ENCODE measurements at places on chromosomes 13 and 19.

GRCh38 chr19:35555301-35556005 is 8.0 kb downstream of the ATP4A start:
- no peak for DNase-seq

DNA sequence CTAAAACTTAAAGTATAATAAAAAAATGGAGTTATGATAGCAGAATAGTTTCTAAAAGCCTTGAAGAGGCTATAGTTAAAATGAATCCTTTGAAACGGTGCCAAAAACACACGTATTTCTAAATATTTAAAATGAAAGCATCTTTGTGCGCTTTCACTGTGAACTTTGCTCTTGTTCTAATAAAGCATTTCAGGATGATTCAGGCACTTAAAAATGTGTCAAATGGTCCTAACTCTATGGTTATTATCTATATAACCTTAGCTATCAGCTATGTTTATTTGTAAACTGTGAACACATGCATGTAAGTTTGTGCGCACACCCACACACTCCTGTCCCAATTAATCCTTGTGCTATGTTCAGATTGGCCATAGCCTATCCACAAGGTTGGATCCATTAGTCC is 124.5 kb downstream of the FLT1 start:
- DNase-seq: no peak

GRCh38 chr13:33110386-33110712 is 94.1 kb downstream of the KL start:
- no peak for DNase-seq

DNA sequence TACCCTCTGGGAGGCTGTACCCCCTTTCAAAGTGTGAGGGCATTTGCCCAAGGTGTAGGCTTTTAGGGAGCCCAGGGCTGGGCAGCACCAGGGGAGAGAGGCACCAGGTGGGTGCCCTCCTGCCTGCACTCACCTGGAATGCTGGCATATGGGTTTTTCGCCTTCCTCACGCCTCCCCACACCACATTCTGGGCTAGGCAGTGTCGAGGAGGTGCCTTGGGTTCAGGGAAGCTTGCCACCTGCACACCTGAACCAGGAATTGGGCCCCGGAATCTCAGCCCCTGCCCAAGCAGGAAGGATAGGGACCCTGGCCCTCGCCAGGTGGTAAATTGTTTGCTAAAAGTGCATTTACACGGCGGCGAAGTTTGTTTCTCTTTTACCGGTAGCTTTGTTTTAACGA is 5.1 kb upstream of the TSHZ3 start:
- no peak for DNase-seq

GRCh38 chr19:10817291-10818038 is 18.5 kb downstream of the TMED1 start:
- DNase-seq: no peak

GRCh38 chr19:39679056-39679790 is 23.5 kb downstream of the LGALS16 start:
- peak; percentile 27 for DNase-seq

DNA sequence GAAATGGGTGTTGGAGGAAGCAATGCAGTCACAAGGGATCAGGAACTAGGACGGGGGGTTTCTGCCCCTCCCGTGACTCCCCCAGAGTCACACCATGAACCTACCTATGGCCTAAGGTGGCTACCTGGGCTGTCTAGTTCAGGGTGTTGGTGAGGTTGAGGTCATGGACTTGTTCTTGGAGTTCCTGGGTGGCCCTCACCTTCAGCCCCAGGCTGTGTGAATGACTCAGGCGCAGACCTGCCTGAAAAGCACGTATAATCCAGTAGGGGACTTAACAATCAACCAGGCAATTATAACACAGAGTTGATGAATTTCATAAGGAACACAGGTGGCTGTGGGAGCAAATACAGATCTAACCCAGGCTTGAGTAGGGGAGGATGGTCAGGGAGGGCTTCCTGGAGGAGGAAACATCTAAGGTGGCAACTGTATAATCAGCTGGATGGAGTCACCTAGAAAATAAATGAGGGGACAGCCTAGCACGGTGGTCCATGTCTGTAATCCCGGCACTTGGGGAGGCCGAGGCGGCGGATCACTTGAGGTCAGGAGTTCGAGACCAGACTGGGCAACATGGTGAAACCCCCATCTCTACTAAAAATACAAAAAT is 25.6 kb upstream of the ADGRE1 start:
- peak; percentile 22 for DNase-seq

- DNase-seq: no peak
Observed at GRCh38 chr13:101401196-101401595, 15.1 kb downstream of the NALCN start.

DNA sequence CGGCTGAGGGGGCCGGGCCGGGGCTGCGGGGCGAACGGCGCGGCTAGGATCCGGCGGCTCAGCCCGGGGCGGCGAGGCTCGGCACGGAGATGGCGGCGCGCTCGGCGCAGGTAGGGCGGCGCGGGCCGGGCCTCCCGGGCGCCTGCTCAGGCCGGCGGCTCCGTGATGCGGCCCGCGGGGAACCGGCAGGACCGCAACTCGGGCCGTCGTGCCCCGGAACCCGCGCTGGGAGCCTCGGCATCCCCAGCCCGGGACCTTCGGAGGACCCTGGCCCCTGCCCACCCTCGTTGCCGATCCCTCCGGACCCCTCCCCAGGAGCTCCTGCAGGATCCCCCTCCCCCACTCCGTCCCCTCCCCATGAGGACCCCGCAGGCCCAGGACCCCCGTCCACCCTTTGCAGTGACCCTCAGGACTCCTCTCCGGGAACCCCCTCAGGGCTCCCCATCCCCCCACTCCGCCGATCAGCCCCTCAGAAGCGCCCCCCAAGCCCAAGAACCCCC is 304 bp downstream of the EVI5L start:
- DNase-seq: no peak

GRCh38 chr13:46387064-46387851 is at the start of gene RUBCNL:
Gene RUBCNL (minus strand): TSS chr13:46387252. CDS start chr13:46372475, 14,777 bp downstream.
- peak; percentile 8 for DNase-seq

- DNase-seq: no peak
Observed at GRCh38 chr19:23974941-23975340, 60.3 kb downstream of the ZNF726 start.

GRCh38 chr13:94534166-94534565 is 54.7 kb upstream of the DCT start:
- no peak for DNase-seq

DNA sequence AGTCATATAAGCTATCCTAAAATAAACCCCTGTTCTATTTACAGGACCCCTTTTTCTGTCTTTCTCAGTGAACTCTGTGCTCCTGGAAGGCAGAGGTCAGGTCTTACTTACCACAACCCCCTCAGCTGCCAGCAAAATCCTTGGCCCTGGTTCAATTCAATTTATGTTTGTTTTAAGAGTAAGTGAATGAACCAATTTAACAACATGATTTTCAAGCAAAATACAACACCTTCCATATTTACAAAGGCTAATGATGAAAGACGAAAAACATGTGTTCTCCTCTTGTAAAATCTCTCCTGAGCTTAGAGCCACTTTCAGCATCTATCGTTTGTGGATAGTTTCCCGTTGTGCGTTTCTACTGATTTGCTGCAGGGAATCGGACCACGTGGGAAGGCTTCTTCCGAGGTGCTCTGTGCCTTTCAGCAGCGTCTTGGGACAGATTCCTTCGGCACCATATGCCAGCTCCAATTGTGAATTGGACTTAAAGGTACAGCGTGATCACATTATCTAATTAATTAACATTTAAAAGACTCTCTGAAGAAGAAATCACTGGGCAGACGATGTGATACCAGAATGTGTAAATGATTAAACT is 411.7 kb downstream of the IRS2 start:
- no peak for DNase-seq

GRCh38 chr13:58960888-58961287 is 1202.8 kb downstream of the DIAPH3 start:
- DNase-seq: no peak

DNA sequence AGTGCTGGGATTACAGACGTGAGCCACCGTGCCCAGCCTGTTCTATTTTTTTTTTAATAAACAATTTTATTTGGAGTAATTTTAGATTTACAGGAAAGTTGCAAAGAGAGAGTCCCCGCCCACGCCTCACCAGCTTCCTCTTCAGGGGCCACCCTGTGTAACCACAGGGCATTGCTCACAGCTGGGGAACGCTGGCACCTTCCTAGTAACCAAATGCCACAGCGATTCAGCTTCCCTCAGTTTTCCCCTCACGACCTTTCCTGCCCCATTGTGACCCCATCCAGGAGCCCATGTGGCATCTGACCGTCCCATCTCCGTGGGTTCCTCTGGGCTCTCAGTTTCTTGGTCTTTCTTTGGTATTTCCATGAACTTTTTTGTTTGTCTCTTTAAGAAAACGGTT is 83.9 kb downstream of the GNG7 start:
- DNase-seq: peak; percentile 84

DNA sequence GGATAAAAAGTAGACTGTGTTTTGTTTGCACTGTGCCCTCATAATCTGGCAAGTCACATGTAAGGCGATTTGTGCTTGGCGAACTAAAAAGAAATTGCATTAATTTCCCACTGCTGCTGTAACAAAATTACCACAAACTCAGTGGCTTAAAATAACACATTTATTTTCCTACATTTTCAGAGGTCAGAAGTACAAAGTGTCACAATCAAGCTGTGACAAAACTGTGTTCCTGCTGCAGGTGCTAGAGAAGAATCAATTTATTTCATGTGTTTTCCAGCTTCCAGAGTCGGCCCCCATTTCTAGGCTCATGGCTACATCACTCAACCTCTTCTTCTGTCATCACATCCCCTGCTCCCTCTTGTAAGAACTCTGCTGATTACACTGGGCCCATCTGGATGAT is 158.6 kb upstream of the UFM1 start:
- DNase-seq: no peak

DNA sequence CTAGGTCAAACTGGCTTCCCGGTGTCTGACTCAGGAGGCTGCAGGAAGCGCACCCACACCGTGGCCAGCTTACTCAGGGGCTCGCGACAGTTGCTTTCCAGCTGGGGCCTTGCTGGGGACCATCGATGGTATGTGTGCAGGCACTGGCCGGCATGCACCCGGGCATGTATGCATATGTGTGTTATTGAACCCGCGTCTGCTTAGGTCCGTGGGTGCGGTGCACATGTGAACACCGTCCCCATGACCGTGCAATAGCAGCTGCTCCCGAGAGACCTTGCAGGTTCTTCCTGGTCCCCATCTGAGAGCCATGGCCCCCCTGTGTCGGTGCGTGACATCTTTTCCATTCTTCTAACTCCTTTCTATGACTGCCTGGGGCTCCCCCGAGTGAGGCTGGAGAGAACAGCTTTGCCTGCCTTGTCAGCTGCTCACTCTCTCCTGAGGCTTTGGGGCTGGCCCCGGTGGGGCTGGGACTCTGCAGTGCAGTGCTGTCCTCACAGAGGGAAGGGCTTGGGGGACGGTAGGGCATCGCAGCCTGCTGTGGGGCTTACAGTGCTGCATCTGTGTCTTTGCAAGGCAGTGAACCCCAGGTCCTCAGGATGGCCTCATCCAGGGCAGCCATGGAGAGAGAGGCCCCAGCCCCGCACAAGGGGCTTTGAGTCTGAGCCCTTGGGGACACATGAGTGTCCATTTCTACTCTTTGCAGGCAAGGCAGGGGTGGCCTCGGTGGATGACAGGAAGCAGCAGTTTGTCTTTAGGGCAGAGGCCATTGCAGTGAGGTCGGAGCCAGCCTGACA is 65.1 kb downstream of the CHST8 start:
- no peak for DNase-seq

DNA sequence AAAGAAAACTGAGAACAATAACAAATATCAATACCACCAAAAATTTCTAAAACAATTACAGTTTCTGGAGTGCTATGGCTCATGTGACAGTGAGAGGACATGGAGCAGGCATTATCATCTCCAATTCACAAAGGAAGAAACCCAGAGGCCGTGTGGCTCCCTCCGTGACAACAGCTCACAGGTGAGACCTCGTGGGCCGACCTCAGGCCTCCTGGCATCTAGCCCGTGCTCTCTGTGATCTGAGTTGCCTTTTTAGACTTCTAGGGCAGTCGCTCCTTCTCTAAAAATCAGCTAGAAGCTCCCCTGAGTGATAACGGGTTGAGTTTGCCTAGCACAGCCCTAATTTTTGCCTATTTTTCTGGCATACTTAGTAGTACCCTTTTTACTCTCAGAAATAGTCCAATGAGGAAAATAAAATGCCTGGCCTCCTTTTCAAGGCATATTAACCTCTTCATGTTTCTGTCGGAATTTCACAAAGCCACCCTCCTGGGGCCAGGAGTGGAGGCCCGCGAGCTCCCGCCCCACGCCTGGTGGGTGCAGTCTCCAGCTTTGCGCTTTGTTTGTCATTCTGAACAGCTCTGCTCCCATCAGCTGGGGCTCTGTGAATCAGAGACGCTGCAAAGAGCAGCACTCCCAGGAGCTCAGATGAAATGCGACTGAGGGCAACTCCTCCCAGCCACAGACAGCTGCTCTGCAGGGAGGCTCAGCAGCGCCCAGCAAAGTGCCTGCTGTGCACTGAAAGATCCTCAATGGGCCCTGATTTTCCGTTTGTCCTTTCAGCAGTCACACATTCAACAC is 292.5 kb downstream of the UQCRFS1 start:
- DNase-seq: no peak

DNA sequence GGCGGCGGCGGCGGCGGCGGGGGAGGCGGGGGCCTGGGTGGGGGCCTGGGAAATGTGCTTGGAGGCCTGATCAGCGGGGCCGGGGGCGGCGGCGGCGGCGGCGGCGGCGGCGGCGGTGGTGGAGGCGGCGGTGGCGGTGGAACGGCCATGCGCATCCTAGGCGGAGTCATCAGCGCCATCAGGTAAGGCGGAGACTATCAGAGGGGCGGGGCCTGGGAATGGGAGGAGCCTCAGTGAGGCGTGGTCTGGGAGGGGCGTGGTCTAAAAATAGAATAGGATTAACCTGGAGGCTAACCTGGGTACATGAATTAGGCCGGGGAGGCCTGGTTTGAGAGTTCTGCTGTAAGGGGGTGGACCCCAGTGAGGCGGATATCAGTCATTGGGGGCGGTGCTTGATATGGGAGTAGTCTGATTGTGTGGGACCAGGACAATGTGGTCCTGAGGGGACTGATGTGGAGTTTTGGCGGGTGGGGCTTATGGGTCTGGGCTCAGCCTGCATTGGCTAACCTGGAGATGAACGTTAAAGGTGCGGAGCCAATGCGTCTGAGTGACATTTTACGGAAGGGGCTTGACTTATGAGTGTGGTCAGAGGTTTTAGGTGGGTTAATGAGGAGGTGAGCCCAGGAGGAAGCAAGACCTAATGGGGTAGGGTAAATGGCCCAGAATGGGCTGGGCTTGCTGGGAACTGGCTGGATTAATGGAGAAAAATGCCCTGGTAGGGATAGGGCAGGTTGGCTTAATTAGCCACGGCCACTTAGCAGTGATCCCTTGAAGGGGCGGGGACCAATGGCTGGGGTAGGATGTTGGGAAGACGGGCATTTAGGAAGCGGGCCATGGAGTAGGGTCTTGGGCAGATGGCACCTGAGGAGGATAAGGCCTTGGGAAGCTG is 1.4 kb downstream of the CAPNS1 start:
- peak; percentile 86 for DNase-seq

- DNase-seq: no peak
Observed at GRCh38 chr19:54551950-54552912, 21.4 kb upstream of the LILRA2 start.

Measured in CD4-positive, alpha-beta T cell treated with Interleukin-17A for 4 hours (primary cell).